Effector CD4-positive, alpha-beta T cell (primary cell): ENCODE measurements at places on chromosomes 13 and 19.

GRCh38 chr19:5799247-5800241, 5.3 kb upstream of the NRTN start:
- no peak for DNase-seq

DNA sequence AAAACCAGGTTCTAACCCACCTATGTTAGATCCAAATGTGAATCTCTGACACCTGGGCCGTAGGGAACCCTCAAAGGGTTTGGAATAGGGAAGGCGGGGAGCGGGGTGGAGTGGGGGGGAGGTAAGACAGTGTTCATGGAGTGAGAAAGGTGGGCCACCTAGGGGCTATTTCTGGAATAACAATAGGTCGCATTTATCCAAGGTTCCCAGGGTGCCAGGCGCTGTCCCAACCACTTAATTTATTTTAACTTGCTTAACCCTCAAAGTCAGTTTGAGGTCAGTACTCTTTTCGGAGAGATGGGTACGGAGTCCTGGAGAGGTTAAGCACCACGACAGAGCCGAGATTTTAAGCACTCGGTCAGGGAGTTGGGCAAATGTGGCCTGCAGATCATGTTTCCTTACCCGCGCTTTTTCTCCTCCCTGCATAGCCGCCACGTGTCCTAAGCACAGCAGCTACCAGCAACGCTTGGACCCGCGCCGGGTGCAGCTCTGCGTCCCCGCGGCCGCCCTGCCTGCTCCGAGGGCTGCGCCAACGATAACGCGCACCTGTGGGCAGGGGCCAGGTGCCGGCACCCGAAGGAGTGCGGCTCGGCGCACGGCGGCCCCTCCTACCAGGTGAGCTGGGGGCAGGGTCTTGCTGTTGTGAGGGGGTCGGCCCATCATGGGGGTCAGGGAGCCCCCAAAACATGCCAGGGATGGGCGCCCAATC, 25.0 kb upstream of the FXYD3 start:
- DNase-seq, result peak; percentile 16

- no peak for DNase-seq
Measured at GRCh38 chr19:39497996-39498797, 550 bp upstream of the DLL3 start.

DNA sequence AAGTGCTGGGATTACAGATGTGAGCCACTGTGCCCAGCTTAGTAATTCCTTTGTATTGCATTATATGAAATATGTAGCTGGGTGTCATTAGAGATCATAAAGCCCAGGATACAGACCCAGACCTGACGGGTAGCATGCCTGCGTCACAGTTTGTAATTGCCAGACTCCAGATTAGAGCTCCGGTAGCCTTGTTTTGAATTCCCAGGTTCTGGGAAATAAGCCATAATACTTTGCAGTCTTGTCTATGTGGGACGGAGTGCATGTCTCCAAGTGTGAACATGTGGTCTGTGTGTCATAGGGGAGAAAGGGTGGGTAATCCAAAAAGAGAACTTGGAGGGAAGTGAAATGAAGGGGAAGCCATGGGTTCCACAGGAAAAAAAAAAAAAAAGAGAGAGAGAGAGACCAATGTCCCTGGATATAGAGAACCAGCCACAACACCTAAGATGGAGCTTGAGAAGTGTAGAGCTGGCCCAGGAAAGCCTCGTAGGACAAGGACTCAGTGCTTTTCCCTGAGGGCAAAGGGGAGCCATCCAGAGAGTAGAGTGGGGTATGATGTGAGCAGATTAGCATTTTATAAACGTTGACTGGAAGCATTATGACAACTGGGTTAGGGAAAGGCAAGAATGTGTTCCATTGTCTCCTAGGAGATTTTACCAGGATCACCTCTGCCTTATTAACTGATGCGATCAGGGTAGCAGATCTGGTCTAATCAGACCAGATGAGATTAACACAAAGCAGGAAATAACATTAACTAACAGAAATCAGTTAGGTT, 2.6 kb downstream of the ZSCAN4 start:
- no peak for DNase-seq

GRCh38 chr13:44237881-44238421, 135.7 kb upstream of the SERP2 start:
- no peak for DNase-seq

DNA sequence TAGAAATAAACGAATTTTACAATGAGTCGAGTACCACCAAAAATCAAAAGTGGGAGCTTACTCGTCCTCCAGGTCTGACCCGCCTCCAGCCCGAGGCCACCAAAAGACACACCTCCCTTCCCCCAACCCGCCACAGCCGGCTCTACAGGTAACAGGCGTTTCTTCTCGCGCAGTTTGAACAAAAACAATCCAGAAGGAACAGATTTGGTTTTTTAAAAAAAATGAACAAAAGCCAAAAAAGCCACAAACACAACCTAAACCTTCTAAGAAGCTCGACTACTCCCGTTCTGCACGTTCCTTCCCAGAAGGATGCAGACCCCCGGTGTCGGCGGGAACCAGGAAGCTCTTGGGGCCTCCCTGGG, 671 bp downstream of the ZDHHC20 start:
- no peak for DNase-seq

GRCh38 chr19:17620696-17621095, 65.2 kb downstream of the COLGALT1 start:
- DNase-seq, result no peak

GRCh38 chr13:87166348-87166747, 504.8 kb upstream of the SLITRK5 start:
- no peak for DNase-seq

DNA sequence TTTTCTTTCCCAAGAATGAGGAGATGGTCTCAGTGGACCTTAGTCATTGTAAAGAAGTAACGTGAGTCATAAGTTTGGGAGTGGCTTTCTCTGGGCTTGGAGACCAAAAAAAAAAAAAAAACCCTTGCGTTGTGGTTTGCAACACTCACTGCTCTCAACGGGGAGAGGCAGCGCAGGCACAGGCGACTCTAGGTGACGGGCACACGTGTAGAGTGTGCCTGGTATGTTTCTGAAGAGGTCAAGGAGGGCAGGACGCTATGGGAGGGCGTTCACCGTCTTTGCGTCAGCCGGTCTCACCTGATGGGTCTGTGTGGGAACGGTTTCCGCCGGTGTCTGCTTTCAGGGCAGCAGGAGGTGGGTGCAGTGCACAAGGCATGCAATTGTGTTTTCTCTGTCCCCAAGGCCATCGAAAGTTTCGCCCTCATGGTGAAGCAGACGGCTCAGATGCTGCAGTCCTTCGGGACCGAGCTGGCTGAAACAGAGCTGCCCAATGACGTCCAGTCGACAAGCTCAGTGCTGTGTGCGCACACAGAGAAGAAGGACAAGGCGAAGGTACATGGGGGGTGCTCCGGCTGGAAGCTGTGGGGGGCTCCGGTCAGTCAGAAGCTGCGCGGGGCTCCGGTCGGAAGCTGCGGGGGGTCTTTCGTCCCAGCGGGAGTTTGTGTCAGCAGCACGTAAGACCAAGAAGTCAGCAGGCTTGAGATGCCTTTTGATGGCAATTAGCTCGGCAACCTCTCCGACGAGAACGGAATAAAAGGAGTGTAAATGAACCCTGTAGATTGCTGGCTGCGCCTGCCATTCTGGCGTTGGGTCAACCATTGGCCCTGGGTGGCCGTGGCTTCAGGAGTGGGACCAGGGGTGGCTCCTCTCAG, 40.8 kb upstream of the F7 start:
- DNase-seq, result no peak

GRCh38 chr19:51568456-51568855, 2.6 kb upstream of the ZNF175 start:
- DNase-seq, result no peak

- DNase-seq, result no peak
Measured at GRCh38 chr19:7997809-7998480, 7.5 kb downstream of the ELAVL1 start.

GRCh38 chr13:82614086-82614485, 1268.2 kb downstream of the SLITRK1 start:
- DNase-seq, result no peak

DNA sequence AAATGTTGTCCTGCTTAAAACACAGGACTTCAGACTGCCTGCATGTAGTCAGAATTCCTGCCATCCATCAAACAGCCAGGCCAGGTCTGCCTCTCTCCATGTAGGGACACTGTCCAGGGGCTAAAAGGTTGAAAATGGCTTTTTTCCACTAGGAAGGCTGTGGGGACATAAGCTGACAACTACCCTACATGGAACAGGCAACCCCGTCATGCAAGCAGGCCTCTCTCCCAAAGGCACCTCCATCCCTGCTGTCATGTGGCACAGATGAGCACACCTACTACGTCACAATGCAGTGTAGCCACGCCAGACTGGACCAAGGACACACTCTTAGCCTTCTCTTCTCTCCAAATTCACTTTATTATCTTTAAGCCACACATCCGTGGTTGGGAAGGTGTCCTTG, 40.8 kb downstream of the LATS2 start:
- DNase-seq, result no peak

DNA sequence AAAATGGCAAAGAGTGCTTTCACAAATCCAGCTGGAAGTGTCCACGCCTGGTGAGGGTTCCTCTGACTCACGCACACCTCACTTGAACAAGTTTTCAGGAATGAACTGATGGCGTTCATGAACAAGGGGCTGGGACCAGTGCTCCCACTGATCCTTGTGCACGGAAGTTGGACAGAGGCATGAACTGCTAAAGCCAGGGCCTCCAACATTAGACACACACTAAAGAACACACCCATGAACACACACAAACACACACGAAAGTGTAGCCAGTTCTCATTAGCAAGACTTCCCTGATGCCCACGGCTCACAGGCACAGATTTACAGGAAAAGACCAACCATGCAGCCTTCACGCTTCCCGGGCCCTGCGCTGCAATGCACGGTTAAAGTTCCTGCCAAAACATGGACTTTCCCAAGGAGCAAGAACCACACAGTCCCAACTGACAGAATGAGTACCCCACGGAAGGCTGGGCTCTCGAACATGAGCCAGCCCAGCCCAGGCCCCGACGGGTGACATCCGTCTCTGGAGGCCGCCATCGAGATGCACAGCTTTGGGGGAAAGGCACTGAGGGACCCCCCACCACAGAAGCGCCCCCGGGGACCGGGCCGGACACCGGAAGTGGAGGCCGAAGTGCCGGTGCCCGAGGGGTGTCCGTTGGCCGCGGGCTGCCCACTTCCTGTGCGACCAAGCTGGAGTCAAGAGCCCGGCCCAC, 808 bp downstream of the DNMT1 start:
- DNase-seq, result no peak

GRCh38 chr13:59409211-59409610, 754.5 kb downstream of the DIAPH3 start:
- DNase-seq, result no peak

GRCh38 chr13:53200498-53201453, 172.2 kb downstream of the OLFM4 start:
- no peak for DNase-seq

DNA sequence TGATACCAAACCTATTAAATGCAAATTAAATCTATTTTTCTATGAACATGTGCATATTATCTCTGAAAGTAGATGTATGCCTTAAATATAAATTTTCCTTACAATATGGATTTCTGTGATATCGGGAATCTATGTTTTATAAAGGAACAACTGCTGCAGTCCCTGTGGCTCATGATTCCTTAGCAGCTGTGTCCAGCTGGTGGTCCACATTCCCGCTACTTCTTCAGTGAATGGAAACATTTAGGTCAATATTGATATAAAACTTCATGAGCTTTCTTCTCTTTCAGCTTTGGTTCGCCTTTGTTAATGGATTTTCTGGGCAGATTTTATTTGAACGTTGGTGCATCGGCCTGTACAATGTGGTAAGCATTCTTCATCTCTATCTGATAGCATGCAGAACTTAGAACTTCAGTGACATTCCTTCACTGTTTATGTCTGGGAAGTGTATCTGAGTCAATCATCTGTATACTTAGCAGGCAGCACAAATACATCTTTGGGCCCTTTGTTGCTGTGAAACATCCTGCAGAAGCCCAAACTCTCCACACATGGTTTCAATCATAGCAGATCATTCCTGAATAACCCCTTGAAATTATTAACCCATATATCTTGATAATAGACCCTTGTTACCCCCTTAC, 223.9 kb downstream of the SHISA2 start:
- no peak for DNase-seq

- no peak for DNase-seq
Measured at GRCh38 chr13:27549406-27549981, 70.8 kb downstream of the LNX2 start.

GRCh38 chr19:45306040-45306439, 16.6 kb downstream of the CKM start:
- no peak for DNase-seq

GRCh38 chr13:108963276-108963810, 333.9 kb downstream of the MYO16 start:
- no peak for DNase-seq

- no peak for DNase-seq
Measured at GRCh38 chr19:19602713-19603324, 15.7 kb downstream of the PBX4 start.

DNA sequence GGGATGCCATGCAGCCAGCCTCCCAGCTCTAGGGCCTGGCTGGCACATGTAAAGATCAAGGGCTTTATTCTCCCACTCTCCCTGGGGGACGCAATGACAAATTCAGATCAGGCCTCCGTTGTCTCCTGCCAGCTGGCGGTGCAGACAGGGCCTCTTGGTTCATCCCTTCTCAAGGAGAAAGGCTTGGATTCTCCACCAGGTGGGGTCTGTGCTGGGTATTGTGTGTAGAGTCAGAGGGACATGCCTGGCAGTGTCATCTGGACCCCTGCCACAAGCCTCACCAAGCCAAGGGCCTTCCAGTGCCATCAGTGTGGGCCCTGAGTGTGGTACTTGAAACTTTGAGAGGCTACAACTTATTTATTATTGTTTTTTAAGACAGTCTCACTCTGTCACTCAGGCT, 8.4 kb upstream of the PTPRS start:
- DNase-seq, result no peak

DNA sequence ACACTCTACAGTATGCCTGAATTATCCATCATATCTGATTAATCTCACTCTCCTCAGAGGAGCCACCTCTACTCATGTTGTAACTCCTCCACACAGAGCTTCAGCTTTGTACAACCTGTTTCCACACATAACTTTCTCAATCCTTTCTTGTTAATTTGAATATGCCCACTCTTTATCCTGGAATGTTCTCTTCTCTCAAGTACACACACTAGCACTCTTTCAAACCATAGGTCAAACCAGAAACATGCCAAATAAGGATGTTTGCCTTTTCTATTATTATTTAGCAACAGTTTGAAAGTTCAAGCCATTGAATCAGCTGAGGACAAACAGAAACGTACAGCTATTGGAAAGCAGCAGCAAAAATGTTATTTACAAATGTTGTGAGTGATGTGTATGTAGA, 110.3 kb downstream of the MIPEP start:
- DNase-seq, result no peak

DNA sequence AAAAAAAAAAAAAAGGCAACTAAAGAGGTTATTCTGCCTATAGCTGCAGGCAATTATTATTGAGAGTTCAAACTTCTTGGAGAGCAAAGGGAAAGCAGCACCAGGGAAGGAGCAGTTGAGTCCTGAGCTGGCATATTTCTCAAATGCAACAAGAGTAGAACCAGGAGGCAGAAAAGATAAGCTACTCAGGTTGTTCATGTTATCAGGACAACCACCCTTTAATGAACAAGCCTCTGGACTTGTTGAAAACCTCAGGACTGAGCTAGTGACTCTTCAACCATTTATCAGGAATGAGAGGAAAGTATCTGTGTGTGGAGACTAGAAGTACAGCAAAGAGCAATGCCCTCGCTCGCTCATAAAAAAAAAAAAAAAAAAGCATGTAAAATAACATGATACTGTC, 183.0 kb downstream of the KCTD12 start:
- no peak for DNase-seq

- no peak for DNase-seq
Measured at GRCh38 chr13:90020536-90021070, 1326.9 kb upstream of the MIR17HG start.

GRCh38 chr19:30669329-30670010, 297.3 kb downstream of the ZNF536 start:
- peak; percentile 26 for DNase-seq

GRCh38 chr19:7441468-7442146, 47.2 kb downstream of the PEX11G start:
- no peak for DNase-seq
